ENCODE measurements at places on chromosomes 5 and 9. TPM values are rescaled to one million over a fixed set of nuclear protein-coding genes. Genes with fewer than 3 reads are reported as not detected.

CACNA1B gene
- total RNA-seq = not detected

OR5C1 gene
- not detected for total RNA-seq

SPATA31E1 gene
- not detected for total RNA-seq

PCDHA9 gene
- 1.8 TPM for total RNA-seq

SLC27A4 gene
- total RNA-seq = 13.5 TPM

MAP1B gene
- 470 TPM for total RNA-seq

CXCL14 gene
- total RNA-seq = 87.5 TPM

FOXD4 gene
- not detected for total RNA-seq

ADAMTSL1 gene
- 18.3 TPM for total RNA-seq

CEL gene
- total RNA-seq = 1.7 TPM

IL7R gene
- total RNA-seq = 5.7 TPM

MLANA gene
- not detected for total RNA-seq

LCN15 gene
- not detected for total RNA-seq
